ENCODE measurements at places on chromosomes 13 and 19.

DNA sequence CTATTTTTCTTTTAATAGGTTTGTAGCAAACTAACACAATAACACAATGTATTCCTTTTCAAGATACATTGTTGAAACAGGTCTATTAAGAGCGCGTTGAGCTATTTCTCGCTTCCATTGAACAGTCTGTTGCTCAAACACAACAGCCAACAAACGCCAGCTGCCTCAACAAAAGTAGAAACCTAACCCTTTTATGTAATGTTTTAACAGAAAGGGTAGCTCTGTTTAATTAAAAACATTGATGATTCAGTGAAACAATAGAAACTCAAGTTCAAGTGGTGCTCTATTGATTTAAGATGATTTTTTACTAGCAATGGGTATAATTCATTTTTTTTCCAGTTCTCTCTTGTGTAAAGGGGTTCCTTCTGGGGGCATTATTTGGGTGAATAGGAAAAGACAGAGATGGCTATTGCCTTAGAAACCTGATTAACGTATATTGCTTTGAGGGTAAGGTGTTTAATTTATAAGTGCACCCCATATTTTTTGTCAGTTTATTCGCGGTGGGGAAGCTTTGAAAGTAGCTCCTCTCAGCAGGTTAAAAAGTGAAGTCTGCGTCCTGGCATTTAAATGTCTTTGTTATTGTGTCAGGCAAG lies 14.9 kb downstream of the ZIC2 start:
- DNase-seq, result no peak

DNA sequence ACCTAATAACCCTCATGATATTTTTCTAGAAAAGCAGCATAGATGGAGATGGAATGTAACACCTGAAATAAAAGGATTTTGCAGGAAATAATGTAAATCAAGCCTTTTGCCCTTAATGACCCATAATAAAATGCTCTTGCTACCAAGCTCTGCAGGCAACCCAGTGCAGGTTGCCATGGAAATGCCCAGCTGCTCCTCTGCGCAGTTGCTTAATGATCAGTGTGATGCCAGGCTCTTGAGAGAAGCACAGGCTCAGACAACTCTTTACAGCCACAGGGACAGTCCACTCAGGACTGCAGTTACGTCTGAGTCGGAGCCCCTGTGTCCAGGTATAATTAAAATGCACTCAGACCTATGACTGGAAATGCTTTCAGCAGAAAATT lies 165.5 kb downstream of the LACC1 start:
- DNase-seq, result no peak

GRCh38 chr19:17077447-17078028 lies 2.0 kb downstream of the MYO9B start:
- no peak for DNase-seq

GRCh38 chr19:2047076-2047448 lies 4.0 kb downstream of the MKNK2 start:
- DNase-seq, result no peak

- no peak for DNase-seq
Measured at GRCh38 chr19:40553885-40554857, 22.5 kb upstream of the SHKBP1 start.

- no peak for DNase-seq
Measured at GRCh38 chr13:31372454-31372853, 172.7 kb downstream of the B3GLCT start.
